ENCODE measurements at places on chromosomes 1 and 21. TPM values are rescaled to one million over a fixed set of nuclear protein-coding genes. Genes with fewer than 3 reads are reported as not detected.

DNA sequence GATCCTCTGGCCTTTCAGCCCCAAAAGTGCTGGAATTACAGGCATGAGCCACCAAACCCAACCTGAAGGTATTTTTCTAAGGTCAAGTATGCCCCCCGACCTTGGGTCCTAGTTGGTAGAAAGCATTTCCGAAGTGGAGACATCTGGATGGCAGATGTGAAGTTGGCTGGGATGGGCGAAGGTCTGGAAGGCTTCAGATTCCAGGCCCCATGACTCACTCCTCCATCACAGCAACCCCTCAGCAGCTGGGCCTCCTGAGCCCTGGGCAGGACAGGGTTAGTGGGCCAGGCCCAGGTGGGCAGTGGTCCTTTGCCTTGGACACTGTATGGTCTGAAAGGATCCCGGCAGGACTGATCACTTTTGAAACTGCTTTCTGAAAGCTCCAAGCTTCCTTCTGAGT lies 23.3 kb downstream of the NAV1 start:
- no peak for DNase-seq

BTBD19 gene
- 8.6 TPM for polyA plus RNA-seq

DNA sequence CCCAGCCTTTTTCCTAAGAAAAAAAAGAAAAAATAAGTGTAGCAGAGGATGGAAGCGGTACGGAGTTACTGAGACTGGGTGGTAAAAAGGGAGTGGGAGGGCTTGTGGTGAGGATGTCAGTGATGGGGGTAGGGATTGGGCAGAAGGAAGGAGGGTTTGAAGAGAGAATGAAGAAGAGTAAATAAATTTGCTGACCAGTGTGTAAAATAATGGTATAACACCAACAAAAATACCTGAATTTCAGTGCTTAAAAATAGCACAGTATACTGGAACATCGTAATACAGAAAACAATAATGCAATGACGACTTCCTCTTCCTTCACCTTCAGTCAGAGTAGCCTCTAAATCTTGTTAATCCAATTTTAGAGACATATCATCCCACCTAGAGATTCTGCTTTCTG lies 18.8 kb upstream of the SYPL2 start:
- no peak for DNase-seq

- no peak for DNase-seq
These were observed 98.5 kb downstream of the LMX1A start for GRCh38 chr1:165257969-165258459.

SLC1A7 gene
- 0.26 TPM for polyA plus RNA-seq

OR2L13 gene
- polyA plus RNA-seq = not detected

DNA sequence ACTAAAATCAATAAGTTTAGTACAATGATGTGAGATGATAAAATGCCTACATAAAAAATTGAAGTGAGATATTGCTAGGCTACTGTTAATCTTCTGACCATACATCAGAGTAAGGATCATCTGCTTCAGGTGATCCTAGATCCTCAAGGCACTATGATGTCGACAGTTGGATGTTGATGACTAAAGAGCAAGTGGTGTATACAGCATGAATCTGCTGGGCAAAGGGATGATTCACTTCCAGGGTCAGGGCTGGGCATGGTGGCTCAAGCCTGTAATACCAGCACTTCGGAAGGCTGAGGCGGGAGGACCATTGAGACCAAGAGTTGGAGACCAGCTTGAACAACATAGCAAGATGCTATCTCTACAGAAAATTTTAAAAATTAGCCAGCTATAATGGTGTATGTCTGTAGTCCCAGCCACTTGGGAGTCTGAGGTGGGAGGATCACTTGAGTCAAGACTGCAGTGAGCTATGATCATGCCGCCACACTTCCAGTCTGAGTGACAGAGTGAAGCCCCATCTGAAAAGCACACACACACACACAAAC lies 24.6 kb downstream of the NUF2 start:
- DNase-seq = no peak

DNA sequence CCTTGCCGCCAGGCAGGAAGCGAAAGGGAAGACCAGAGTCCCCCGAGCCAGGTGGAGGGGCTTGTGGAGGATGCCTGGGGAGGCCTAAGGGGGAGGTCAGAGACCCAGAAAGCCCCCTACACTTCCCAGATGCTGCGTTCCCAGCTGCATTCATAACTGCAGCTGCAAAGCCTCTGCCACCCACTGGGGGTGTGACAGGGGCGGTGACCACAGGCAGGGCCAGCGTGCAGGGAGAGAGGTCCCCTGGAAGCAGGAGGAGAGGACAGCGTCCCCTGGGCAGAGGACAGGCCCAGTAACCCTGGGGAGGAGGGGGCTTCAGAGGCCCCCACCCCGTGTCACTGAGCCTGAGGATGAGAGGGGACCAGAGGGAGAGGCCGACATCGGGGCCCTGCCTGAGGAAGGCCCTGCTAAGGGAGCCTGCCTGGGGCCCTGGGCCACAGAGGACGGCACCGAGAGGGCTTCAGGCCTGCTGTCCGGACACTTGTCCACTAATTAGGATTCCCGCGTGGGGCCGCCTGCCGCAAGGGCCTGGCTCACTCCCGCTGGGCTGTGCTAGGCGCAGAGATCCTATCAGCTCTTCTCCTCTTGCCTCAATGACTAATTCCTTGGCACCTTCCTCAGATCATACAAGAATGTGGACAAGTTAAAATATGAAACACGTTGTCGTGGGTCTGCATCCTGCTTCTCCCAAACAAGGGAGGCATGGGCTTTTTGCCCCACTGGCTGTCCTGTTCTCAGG lies 49.1 kb upstream of the CCDC27 start:
- DNase-seq = no peak

SPRR1B gene
- not detected for polyA plus RNA-seq

GRCh38 chr1:28518745-28519341 lies 13.0 kb downstream of the RCC1 start:
- DNase-seq = no peak

PRKAA2 gene
- 12.7 TPM for polyA plus RNA-seq

DNA sequence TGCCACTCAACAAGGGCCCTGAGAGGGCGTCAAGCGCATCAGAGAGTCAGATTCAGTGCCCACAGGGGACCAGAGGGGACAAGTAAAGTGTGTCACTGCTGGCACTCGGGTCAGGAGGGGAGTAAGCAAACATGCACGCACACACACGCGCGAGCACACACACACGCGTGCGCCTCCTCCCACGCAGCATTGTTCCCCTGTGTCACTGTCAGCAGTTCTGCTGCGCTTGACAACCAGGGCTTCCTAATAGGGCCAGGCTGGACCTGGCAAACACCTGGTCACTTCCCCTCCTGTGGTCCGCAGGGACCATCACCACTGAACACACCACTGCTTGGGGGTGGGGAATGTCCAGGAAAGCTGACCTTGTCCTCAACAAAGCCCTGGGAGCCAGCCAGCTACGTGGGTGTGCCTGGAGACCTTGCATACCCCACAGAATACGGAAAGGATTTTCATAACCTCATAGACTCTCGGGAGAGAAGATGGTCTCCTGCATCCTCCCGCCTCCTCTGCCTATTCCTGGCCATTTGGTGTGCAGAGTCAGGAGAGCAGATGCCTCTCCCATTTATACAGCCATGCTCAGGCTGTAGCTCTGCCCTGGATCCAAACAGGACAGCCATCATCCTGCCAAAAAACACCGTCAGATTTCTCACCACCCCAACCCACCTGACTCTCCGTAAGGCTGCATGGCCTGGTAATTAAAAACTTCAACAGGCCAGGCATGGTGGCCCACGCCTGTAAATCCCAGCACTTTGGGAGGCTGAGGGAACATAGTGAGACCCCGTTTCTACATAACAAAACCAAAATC lies 73.2 kb downstream of the SSBP3 start:
- no peak for DNase-seq

- no peak for DNase-seq
These were observed 217.6 kb downstream of the TRABD2B start for GRCh38 chr1:47779613-47780012.

RASSF5 gene
- 4.7 TPM for polyA plus RNA-seq

- no peak for DNase-seq
These were observed 53.0 kb downstream of the DMRTB1 start for GRCh38 chr1:53511933-53512806.

DNA sequence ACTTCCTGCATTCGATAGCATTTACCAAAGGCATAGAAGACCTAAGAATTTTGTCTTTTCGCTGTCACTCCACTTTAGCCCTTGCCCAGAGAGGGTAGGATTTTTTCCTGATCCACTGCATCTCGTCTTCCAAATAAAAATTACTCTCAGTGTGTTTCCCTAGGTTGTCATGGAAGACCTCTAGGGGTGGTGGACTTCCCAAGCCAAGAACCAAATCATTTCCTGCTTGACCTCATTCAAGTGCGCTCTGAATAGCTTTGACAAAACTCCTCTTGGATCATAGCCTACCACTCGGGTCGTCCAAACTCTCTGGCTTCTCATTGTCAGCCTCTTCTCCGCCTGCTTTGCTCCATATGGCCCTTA lies 431 bp upstream of the C1orf52 start:
- no peak for DNase-seq

AK5 gene
- polyA plus RNA-seq = 5.9 TPM

CLDN8 gene
- 42.1 TPM for polyA plus RNA-seq

DNA sequence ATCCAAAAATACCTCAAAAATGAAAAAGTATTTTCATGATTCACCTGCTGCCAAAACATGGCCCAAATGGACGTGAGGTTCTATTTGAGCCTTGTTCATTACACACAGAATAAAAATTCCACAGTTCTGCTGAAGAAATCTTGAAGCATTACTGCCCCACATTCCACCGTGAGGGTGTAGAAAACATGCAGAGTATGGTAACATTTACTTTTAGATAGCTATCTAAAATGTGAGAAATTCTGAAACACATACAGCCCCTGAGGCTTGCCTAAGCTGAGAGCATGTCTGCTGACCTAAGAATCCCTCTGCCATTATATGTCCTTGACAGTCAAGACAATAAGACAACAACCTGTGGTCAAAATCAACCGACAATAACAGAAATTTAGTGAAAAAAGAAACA lies 186.5 kb downstream of the DSCAM start:
- no peak for DNase-seq

GRCh38 chr21:38301321-38302214 lies 44.8 kb downstream of the KCNJ15 start:
- no peak for DNase-seq

DNA sequence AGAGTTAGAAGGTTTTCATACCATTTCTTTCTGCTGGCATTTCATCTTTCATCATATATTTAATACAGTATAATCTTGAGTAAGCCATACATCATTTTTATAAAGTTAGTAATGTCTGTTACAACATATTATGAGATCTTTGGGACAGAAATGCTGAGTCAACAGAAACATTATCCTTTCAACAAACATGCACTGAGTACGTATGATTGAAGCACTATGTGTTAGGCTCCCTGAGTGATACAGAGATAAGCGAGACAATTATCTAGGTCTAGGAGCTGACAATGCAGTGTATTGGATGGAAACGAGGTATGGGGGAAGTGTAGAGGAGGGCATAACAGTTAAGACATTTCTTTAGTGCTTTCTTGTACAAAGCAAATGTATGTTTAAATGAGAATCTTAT lies 19.7 kb upstream of the GPR52 start:
- DNase-seq = no peak

PDZK1IP1 gene
- polyA plus RNA-seq = 48.3 TPM

- no peak for DNase-seq
These were observed 79.2 kb downstream of the MAN1C1 start for GRCh38 chr1:25695771-25696311.

BSND gene
- polyA plus RNA-seq = 4.2 TPM

ZNF648 gene
- polyA plus RNA-seq = 0.43 TPM

DNA sequence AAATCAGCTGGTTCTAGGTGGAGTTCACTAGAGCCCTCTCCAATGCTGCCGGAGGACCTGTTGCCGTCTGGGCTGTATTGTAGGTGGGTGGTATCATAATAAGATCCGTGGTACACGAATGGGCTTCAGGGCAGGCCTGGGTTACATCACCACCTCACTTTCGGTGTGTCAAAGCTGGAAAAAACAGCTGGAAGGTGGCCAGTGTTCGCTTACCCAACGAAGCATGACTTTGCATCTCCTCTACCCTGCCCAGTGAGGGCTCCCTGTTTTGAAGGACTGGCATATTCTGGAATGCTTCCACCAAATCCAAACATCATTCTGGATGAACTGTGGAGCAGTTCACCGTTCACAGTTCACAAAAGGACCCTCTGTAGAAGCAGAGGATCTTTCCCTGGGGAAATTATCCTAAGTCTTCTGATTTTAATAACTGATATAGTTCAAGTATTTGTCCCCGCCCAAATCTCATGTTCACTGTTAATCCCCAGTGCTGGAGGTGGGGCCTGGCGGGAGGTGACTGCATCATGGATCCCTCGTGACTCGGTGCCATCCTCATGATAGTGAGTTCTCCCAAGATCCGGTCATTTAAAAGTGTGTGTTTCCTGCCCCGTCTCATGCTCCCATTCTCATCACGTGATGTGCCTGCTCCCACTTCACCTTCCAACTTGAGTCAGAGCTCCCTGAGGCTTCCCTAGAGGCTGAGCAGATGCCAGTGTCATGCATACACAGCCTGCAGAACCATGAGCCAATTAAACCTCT lies 429.0 kb downstream of the KIF26B start:
- DNase-seq = no peak

VHLL gene
- not detected for polyA plus RNA-seq

GRCh38 chr1:246304484-246305259 lies 202.4 kb downstream of the SMYD3 start:
- no peak for DNase-seq

DNA sequence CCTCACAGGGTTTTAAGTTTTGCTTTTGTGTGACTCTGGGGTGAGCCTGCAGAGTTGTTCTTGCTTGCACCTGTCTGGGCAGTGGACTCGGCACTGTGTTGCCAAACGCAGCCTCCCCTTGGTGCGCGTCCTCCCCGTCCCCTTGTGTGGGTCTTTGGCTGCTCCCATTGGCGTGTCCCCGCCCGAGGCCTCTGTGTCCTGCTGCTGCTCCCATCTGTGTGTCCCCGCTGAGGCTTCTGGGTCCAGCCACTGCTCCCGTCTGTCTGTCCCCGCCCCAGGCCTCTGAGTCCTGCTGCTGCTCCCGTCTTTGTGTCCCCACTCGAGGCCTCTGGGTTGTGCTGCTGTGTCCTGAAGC lies 62.8 kb downstream of the PCNT start:
- DNase-seq = no peak

TOE1 gene
- polyA plus RNA-seq = 12.0 TPM
